NCI-H524 (cell line): ENCODE measurements at places on chromosomes 6 and 20.

DNA sequence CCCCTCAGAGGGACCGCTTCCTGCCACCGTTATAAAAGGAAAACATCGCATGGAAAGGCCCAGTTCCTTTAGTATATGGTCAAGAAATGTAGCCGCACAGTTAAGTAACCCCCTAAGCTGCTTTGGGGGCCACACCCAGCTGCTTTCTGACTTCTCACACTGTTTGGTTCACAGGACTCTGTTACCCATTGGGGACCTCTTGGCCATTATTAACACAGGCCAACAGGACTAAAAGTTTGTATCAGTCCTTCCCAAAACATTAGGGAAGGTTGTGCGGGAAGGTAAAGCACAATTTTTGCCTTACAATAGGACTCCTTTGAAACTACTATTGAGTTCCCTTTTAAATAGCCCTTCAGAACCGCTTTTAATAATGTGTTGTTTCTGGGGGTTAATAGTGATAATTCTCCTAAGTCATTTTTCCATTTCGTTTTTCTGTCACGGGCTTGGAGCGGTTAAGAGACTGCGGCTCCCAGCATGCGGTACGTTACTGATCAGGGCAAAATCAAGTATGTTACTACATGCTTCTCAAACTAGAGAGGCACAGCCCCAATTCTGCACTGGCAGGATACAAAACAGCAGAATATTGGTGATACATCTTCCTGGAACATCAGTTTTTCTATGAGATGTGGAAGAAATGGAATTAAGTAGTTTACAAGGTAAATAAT, 668 bp upstream of the RPP40 start:
- DNase-seq = no peak

DNA sequence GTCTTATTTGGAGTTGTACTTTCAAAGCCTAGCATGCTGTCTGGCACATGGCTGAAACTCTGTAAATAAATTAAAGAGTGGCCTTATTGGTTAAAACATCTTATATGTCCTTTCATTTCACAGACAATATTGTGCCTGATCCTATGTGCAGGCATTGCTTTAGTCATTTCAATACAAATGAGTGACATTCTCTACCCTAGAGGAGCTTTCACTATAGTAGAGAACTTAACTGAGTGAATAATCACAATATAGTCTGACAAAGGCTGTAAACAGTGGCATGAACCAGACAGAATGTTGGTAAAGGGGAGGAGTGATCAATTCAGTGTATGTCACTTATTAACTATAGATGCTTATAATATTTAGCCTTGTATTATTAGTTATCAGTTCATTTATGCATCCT, 481.8 kb downstream of the TFAP2B start:
- DNase-seq = no peak

DNA sequence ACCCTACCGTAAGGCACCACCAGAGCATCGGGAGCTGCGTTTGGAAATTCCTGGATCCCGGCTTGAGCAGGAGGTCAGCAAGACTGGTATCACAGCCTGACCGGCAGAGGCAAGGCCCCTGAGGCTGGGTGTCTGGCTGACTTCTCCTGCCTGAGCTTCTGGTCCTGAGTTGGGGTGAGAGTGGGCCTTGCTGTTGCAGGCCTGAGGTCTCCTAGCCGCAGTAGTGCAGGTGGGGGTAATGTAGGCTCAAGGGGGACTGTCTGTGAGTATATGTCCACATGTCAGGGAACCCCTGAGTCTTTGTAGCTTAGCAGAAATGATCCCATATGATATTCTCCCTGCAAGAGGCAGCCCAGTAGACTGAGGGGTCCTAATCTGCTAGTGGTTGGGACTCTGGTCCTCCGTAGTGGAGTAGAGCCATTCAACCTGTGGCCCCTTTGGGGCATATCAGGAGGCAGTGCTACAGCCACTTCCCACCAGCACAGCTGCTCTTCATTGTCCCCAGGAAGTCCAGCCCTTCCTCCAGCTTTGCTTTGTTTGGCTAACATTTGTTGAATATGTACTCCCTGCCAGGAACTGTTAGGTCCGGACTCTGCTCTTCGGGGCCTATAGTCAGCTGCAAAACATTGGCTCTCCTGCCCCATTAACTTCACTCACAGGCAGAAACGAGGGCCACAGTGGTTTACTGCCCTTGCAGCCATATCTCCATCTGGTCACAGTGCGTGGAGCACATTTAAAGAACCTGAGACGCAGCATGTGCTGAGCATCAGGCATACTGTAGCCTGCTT, 10.9 kb downstream of the LRRC73 start:
- DNase-seq = no peak

DNA sequence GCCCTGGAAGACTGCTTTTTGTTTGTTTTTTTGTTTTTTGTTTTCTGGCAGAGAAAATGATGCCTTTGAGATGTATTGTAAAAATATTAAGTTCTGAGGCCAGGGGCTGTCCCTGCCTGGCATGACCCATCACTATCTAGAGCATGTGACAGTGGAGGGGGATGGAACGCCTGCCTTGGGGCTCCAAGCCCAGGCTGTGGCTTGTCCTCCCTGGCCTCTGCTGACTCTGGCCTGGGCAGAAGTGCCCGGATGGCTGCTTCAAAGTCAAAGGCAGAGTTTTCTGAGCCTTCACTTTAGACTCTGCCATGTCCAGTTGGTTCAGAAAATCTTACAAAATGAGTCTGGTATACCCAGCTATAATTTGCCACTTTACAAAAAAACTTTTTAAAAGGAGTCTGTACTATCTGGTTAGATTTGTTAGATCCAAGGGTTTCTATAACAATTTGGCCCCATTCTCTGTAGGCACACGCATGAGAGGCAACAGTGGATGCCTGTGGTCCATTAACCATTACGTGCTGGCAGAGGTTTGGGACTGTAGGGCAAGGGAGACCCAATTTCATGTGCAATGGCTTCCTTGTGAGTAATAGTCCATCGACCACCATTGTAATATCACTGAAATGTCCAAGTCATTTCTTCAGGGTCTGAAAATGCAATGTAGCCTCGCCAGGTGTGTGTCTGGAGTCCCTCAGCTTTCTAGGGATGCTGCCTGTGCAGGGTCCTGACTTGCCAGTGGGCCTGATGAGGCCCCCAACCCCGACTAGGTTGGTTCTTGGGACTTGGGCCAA, 8.3 kb downstream of the PPP1R3G start:
- DNase-seq = no peak

DNA sequence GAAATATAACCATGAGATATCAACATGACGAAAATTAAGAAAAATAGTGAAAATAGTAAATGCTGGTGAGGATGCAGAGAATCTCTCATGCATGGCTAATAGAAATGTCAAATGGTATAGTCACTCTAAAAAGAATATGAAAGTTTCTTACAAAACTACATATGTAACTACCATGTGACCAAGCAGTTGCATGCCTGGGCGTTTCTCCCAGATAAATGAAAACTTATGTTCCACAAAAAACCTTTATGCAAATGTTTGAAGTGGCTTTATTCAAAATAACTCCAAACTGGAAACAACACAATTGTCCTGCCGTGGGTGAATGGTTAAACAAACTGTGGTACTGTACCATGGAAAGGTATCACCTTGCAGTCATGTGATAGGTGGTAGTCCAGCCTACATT, 112.4 kb downstream of the HDGFL1 start:
- DNase-seq = no peak

- no peak for DNase-seq
Observed at GRCh38 chr6:144252259-144252658, 32.9 kb upstream of the UTRN start.

DNA sequence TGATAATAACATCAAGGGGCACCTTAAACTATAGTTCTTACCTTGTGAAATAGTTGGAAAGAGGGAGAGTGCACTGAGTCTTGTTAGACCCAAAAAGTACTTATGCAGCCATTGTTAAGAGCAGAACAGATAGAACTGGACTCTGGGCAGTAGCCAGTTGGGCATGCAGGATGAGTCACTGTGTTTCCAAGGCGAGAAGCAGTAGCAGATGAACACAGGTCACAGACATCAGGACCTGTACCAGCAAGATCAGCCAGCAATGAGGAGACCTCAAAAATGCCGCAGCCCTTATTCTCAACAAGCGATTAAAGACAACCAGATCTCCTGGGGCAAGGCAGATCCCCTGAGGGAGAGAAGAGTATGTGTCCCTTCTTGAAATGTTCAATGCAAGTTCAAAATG, 79.0 kb downstream of the SAMD3 start:
- DNase-seq = no peak

- DNase-seq = no peak
Observed at GRCh38 chr6:33201935-33202334, 1.3 kb downstream of the SLC39A7 start.

GRCh38 chr20:62511915-62512610, 36.3 kb upstream of the GATA5 start:
- DNase-seq = no peak

GRCh38 chr20:44714701-44715498, at the start of gene CCN5:
Gene CCN5, plus strand, starts transcription at chr20:44715369. Its CDS starts 22 bp downstream, at chr20:44715391.
- DNase-seq = no peak

DNA sequence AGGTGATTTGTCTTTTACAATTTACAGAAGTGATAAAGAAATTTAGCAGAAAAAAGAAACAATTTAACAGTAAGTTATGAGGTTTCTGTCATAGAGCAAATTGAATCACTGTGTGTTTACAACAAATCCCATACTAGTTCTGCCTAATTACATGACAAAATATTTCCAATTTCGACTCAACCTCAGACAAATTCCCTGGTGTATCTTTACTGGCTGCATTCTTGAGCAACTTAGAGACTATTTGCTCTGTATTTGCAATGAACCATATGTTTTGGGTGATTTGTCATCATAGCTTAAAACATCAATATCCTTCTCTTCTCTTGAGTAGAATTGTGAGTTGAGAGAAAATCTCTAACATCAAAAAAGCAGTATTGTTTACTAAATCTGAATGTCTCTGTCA, 128.7 kb downstream of the SIM1 start:
- DNase-seq = no peak

DNA sequence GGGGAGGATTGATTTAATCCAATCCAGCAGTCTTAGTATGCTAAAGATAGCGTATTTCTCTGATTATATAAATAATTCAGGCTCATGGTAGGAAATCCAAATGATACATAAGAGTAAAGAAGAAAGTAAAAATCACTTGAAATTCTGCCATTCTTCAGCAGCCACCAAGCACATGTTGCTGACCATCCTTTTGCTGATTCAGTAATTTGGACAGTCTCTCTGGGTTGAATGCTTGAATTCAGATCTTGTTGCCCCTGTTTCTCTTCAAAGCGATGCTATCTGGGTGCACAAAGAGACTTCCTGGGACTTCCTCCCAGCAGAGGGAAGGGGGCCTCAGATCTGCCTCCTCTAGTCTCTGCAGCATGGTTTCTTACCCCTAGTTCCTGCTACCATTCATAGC, 609.1 kb downstream of the UTRN start:
- no peak for DNase-seq

GRCh38 chr6:313917-314316, 21.6 kb downstream of the DUSP22 start:
- no peak for DNase-seq

GRCh38 chr6:90414352-90414751, 117.7 kb upstream of the BACH2 start:
- no peak for DNase-seq

- peak; percentile 79 for DNase-seq
Observed at GRCh38 chr6:11830105-11830504, 51.5 kb upstream of the ADTRP start.

GRCh38 chr6:105058316-105058715, 101.4 kb downstream of the LIN28B start:
- DNase-seq = no peak

DNA sequence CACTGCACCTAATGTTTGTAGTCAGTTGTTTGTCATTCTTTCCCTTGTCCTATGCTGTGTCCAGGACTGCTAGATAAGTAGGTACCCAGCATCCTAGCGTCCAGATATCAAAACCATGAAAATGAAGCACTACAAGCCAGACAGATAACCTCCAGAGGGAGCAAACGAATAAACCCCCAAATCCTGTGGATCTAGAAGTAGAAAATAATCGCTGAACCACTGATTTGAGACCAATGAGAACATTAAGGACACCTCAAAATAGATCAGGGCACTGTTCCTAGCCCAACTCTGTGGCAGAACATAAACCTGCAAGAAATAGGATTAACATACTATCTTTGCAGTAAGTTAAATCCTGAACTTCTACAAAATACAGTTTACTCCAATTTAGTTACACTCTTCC, 1.1 kb upstream of the KLHL32 start:
- no peak for DNase-seq

DNA sequence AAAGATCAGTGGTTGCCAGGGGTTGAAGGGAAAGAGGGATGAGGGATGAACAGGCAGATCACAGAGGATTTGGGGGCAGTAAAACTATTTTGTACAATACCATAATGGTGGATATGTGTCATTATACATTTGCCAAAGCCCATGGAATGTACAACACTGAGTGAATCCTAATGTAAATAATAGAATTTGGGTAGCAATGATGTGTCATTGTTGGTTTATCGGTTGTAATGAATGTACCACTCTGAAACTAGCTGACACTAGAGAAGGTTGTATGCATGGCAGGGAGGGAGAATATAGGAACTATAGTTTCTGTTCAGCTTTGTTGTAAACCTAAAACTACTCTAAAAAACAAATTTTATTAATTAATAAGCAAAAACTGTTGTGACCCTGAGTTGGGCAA, 17.8 kb upstream of the ASF1A start:
- DNase-seq = no peak

- no peak for DNase-seq
Observed at GRCh38 chr6:138235205-138235604, 16.9 kb upstream of the PBOV1 start.

- no peak for DNase-seq
Observed at GRCh38 chr6:160952633-160953281, 38.8 kb upstream of the MAP3K4 start.

DNA sequence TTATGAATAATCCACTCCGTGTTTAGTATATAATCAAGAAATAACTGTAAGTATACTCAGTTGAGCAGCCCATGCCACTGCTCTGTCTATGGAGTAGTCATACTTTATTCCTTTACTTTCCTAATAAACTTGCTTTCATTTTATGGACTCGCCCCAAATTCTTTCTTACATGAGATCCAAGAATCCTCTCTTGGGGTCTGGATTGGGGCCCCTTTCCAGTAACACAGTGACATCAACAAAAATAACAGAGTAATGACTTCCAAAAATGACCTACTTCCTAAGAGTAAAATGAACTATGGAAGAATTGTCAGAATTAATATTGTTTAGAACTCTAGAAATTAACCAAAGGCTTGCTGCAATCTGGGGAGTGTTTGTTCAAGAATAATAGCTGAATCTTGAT, 8.8 kb downstream of the OR2H1 start:
- no peak for DNase-seq

DNA sequence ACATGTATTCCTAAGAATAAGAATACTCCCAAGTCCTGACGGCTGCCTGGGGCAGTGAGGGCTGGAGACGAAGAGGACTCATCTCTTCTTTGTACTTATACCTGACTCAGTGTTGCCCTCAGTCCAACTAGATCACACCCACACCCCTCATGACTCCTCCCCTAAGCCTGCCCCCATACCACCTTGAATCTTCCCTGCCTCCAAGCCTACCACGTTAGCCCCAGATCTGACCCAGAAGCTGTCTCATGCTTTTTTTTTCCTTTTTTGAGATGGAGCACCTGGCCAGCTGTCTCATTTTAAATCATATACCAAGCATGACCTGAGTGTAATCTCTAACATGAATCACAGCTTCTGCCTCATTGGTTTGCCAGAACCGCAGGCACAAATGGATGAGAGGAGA, 45.2 kb downstream of the MUC22 start:
- DNase-seq = no peak

GRCh38 chr20:54137115-54137514, 36.7 kb downstream of the CYP24A1 start:
- DNase-seq = no peak
